ENCODE measurements at places on chromosomes 2 and 18.

DNA sequence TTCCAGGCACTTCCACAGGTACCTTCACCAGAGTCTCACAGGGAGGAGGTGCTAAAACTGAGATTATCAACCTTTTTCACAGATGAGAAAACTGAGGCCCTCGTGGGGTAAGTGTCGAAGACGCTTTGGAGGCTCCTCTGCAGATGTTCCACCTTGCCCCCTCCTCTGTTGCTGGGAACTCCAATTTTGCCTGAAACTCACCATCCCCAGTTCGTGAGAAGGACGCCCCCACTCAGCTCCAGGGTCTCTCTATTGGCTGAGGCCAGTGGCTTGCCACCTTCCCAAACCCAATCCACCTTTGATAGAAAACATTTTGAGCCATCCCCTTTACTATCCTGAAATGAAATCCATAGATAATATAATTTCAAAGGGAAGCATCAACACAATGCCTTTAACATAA is 109.1 kb downstream of the CYP26B1 start:
- no peak for DNase-seq

DNA sequence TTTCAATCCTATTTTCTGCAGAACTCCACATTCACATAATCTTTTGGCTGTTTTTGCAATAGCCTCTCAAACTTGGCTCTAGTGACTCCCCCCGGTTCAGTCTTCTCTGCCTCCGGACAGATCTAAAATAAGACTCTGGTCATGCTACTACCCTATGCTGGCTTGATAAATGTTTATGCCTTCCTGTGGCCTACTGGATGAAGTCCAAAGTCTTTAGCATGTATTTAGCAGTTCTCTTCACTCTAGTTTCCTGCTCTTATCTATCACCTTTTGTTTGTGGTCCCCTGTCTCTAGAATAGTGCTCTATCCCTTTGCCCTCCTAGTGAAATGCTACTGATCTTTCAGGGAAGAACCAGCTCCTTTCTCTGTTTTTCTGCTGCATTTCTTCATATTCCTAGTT is 14.4 kb downstream of the ADCYAP1 start:
- no peak for DNase-seq

DNA sequence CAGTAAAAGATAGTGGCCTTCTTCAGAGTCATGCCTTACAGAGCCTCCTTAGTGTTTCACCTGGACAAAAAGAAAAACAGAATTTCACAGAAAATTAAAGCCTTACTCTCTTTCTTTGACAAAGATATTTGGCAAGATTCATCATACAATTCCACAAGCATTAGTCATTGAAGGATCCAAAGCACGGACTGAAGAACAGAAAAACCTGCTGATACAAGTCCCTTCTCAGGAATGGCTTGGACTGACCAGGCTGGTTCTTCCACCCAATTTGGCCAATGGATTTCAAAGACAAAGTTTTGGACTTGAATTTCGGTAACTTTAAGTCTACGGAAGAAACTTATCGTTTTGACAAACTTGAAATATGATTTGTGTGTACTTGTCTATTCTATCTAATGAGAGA is 39.1 kb upstream of the GALNT3 start:
- DNase-seq, result no peak

DNA sequence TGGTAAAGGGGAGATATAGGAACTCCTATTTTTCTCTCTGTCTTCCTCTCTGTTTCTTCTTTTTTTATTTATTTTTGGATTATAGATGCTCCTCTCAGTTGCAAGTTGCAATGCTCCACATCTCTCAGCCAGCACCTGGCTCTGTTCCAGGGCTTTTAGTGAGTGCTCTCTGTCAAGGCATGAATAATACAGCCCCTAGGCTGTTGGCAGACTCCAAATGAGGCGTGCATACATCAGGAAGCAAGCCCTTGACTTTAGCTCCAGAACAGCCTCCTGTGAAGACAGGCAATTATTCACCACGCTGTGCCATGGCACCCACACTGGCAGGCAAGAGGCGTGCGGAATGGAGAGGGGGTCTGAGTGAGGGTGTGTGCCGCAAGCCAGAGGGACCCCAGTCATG is 228.1 kb upstream of the PXDN start:
- no peak for DNase-seq

- no peak for DNase-seq
Measured at GRCh38 chr2:674321-674985, 2.8 kb downstream of the TMEM18 start.

- no peak for DNase-seq
Measured at GRCh38 chr18:58338141-58338540, 290.8 kb downstream of the ALPK2 start.

GRCh38 chr2:95261602-95262001 is 12.6 kb upstream of the PROM2 start:
- DNase-seq, result no peak

DNA sequence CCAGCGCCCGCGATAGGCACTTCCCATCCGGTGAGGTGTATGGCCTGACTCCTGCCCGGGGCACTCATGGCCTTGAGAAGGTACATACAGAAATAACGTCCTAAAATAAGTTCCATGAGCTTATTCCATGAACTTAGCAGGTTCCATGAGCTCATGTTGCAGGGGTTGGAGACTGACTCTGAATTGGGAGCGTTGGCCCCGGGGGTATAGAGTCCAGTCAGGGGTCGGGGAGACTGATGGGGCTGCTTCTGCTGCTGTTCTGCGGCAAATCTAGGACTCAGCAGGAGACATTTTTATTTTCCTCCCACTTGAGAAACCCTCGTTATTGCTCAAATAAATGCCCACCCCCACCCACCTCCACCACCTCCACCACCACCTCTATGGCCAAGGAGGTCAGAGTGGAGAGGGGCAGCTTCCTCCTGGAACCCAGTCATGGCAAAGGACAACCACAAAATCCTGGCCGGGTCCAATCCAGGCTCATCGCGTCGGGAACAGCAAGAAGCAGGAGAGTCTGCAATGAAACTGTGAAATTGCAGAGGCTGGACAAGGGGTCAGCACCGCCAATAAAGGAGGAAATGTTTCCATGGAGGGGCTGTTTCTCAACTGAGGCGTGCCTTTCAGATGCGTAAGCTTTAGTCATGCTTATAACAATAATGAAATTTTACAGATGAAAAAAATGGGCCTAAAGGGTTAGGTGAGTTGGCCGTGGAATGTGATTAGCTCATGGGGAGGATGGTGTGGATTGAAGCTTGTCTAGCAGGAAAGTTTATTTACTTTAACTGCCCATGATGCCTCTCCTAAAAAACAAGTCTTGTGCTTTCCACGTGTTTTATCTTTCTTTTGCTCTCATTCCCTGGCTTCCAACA is 136.6 kb upstream of the ALKAL2 start:
- no peak for DNase-seq

DNA sequence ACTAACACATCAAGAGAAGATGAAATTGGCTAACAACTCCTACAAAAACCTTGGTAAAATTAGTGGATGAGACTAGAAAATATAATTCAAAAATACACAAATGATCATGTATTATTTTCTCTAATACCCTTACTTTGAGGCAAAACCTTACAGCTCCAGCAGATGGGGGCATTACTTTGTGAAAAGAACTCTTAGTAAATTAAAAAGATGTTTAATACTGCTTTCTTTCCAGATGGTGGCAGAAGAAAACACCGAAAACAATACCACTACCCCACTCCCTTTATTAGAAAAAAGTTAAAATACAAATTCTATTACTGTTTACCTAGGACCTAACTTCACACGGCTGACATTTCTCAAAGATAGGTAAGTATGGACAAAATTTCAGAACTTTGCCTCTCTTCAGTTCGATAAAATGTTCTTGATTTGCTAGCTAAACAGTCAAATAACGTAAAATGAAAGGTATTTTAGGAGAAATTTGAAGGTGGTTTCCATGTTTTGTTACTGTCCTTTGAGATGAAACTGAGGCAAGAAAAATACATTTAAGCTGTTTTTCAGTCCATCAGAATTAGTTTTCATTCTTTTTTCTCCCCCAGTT is 30.6 kb downstream of the ORC4 start:
- no peak for DNase-seq
